Endothelial cell (in vitro differentiated cells): ENCODE measurements at places on chromosomes 6 and 20.

GRCh38 chr20:56855708-56856107, 226.6 kb downstream of the TFAP2C start:
- DNase-seq, result no peak

DNA sequence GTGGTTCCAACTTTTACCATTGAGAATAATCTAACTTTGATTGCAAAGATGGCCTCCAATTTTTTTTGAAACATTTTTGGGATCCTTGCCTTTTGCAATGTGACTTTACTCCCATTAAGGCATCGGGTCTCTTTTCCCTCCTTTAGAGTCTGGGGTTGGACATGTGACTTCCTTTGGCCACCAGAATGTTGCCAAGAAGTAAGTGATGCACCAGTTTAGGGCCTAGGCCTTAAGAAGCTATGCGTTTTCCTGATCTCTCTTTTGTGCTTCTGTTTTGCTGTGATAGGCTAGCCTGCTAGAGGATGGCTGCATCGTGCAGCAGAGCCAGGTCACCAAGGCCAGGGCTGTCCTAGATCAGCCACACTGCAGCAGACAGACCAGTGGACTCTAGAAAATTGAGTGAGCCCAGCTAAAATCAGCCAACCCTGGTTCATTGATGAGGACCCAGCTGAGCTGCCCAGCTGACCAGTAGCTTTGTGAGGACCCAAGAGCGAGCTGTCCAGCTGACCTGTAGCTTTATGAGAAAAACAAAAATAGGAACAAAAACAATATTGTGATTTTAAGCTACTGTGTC, 594.0 kb upstream of the JAG1 start:
- no peak for DNase-seq

DNA sequence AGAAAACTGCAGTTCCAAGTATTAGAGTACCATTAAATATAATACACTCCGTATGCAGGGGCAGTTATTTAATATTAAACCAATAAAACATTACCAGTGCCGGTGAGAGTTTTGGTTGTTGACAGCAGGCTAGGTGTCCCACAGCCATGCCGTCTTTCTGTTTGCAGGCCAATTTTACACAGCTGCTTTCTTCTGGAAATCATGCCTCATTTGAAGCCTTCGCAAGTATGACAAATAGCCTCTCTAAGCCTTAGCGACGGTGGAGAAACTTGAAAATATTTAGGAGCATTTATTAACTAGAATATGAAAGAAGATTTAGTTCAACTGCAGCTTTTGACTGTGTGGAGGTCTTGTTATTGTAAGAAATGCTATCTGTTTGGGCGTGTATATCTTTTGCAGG, 226.0 kb downstream of the BMP2 start:
- DNase-seq, result no peak

- peak; percentile 63 for DNase-seq
Observed at GRCh38 chr20:45798935-45799642, 7.3 kb downstream of the DNTTIP1 start.

DNA sequence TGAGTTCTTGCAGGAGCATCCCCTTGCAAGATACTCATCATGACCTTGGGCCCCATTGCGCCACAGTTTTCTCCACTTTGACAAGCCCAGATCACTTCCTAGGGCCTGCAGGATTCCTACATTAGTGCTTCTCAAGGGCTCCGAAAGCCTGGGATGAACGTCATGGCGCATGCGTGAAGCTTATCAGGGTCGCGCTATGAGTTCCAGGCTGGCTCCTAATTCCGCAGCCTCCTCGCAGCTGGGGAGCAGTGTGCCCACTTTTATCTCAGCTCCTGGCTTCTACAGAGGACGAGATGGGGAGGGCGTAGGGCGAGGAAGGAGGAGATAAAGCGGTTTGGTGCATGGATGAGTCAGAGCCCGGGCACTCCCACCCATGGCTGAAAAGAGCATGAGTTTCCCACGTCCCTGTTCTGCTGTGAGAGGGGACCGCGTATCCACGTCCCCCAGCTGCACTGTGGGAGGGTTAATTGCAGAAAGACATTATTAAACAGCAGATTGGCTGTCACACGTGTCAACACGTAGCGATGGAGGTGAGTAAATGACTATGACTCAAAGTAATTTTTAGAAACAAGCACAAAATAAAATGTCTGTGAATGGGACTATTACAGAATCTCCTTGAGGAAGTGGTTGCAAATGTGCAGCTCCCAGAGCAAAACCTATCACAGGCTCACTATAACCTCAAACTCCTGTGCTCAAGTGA, 72.9 kb upstream of the DSP start:
- DNase-seq, result no peak

- DNase-seq, result no peak
Observed at GRCh38 chr6:81838031-81838430, 85.5 kb upstream of the TENT5A start.

DNA sequence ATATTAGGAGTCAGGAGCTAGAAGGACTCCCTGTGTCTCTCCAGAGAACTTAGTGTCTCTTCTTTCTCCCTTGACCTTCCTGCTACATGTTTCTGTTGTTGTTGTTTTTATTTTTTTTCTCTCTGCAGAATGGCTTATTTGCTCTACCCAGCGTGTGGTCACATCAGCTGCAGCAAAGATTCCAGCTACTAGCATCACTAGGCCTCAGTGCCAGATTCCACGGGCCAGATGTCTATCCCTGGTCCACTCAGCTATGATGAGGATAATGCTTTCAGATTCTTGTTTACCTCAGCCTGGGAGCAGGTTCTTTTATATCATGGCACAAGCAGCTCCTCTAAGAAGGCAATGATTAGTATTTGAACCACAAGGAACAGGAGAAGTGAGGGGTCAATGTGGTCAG, 110.0 kb downstream of the PLCB1 start:
- DNase-seq, result no peak

DNA sequence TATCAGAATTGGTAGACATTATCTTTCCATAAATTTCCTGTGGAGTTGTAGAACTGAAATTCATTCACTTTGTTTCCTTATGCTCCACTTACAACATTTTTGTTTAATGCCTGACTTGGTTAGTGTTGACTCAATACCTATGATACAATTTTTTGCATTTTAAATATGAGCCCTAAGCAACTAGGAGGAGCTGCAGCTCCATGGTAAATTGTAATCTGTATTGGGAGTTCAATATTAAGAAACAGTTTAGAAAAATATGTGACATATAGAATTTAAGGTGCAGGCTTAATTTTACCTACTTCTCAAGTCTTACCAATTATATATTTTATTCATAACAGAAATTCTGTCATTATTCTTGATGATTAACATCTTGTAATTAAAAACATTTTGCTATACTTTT, 868.3 kb downstream of the EYS start:
- DNase-seq, result no peak

- no peak for DNase-seq
Observed at GRCh38 chr6:81714684-81715083, 37.8 kb downstream of the TENT5A start.

GRCh38 chr6:50820869-50821264, 2.2 kb downstream of the TFAP2B start:
- DNase-seq, result no peak

GRCh38 chr6:119791736-119792135, 442.2 kb upstream of the MAN1A1 start:
- DNase-seq, result no peak

DNA sequence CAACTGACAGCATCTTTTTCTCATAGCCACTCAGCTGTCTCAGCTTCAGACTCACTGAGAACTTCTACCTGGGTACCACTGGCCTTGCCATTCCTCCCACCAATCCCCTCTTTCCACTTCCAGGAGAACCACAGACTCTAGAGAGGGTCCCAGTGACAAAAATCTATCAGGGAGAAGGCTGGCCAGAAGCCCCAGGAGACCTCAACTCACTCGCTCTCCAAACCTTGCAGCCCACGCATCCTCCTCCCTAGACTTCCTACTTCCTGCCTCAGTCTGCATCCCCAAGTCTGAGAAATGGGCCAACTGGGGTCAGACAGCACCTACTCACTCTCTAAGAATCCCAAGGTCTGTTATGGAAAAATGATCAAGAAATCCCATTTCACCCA, 1.2 kb downstream of the TMEM239 start:
- no peak for DNase-seq

- DNase-seq, result no peak
Observed at GRCh38 chr6:43924222-43924702, 154.3 kb downstream of the VEGFA start.

- no peak for DNase-seq
Observed at GRCh38 chr6:166720856-166721255, 93.8 kb upstream of the RPS6KA2 start.

DNA sequence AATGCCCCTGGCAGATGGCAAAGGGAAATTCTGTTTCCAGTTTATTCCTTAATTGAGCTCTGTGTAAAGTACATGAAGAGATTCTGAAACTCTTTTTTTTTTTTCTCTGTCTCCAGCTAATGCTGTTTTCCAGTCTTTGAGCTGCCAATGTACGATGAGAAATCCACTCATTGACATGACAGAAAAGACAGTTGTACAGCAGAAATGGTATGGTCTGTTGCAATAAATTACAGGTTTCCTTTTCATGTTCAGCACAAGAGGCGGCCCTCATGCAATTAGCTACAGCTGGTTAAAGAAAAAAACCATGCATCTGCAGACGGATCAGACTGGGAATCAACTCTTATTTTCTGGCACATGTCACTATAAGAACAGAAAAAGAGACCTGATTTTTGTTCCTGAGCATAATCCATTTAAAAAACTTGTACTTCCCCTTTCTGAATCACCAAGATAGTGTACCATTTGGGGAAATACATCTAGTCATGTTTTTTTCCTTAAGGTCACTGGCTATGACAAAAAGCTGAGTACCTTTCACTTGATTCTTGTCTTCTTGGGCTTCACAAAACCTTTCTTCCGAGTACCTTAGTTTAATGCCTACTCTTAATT, 289.8 kb upstream of the PREP start:
- DNase-seq, result no peak

DNA sequence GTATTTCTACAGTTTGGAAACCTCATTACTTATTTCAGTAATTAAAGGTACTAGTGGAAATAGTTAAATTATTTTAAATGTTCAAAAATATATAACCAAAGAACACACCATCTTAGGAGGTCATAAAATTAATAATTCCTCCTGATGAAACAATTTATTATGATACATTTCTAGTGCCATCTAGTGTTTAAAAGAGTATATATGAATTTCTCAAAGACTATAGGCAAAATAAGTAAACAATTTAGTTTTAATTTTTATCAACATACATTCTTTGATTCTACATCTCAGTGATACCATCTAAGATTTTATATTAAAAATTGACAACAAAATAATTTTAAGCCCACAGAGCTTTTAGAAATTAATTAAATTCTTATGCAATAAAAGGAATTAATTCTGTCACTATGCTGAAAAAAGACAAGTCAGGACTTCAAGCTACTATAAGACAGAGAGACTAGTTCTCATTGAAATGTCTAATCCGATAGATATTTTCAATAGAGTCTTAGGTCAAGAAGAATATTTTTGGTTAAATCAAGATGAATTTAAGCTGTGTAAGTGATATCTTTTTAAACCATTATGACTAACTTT, 107.8 kb upstream of the RNF217 start:
- DNase-seq, result no peak

GRCh38 chr6:3803627-3804468, 45.3 kb upstream of the FAM50B start:
- no peak for DNase-seq

GRCh38 chr6:83928286-83928685, 68.8 kb downstream of the CYB5R4 start:
- DNase-seq, result no peak

DNA sequence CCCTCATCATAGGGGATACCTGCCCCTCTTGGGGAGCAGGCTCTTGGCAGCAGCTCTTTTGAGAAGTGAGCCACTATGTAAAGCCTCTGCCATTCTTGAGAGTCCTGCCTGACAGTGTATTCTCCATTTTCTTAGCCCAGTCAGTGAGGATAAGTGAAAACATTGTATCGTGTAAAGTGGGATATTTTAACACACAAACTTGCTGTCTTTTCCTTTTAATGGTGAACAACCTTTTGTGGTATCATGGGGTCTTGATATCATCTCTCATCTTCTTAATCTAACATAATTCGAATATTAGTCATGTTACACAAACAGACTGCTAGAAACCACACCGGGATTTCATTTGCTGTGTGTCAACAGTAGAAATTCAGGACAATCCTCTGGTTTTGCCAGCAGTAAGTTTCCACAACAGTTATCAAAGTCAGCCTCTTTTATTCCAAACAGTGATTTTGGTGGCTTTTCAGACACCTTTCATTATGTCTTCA, 136.2 kb downstream of the HIVEP1 start:
- no peak for DNase-seq

GRCh38 chr6:36685926-36686667, 7.6 kb downstream of the CDKN1A start:
- no peak for DNase-seq

GRCh38 chr20:61970357-61970756, 95.3 kb downstream of the TAF4 start:
- DNase-seq, result no peak

- no peak for DNase-seq
Observed at GRCh38 chr6:80872199-80872950, 765.9 kb downstream of the BCKDHB start.

DNA sequence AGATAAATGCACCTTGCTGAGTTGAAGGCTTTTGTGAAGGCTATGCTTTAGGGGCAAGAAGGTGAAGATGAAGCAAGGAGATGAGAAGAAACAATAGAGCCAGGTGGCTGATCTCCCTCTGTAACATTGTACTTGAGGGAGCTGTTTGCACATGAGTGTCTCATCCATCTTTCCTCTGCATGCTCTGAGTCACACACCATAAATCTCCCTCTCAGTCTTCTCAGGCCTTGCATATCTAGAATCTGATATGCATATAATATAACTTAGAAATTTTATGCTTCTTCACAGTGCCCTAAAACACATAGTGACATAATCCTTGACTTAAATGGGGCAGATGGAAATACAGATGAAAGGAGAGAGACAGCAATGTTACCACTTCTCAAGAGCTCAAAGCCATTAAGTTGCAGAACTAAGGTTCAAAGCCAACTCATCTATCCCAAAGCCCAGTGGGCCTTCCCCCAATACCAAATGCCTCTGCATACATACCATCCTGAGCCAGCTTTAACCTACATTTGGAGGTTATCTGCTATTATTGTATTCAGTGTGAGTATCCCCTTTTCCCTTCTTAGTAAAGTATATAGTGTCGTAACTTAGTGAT, 62.4 kb upstream of the STXBP5 start:
- no peak for DNase-seq

GRCh38 chr20:58017970-58018530, 210.4 kb downstream of the ANKRD60 start:
- DNase-seq, result no peak

- no peak for DNase-seq
Observed at GRCh38 chr6:108736002-108736361, 112.2 kb upstream of the ARMC2 start.

GRCh38 chr6:90739339-90739738, 152.5 kb upstream of the MAP3K7 start:
- no peak for DNase-seq

- no peak for DNase-seq
Observed at GRCh38 chr6:166515072-166515810, 71.2 kb downstream of the RAMACL start.

GRCh38 chr20:23920408-23921325, 41.1 kb upstream of the CST5 start:
- no peak for DNase-seq

GRCh38 chr6:106051226-106051625, 34.9 kb upstream of the PRDM1 start:
- DNase-seq, result no peak

GRCh38 chr6:146598772-146599405, at the start of gene ADGB:
Gene ADGB (plus strand): TSS chr6:146598972. CDS start chr6:146599041, 69 bp downstream.
- DNase-seq, result peak; percentile 80
